CD4-positive, alpha-beta memory T cell (primary cell): ENCODE measurements at places on chromosomes 3 and 15.

DNA sequence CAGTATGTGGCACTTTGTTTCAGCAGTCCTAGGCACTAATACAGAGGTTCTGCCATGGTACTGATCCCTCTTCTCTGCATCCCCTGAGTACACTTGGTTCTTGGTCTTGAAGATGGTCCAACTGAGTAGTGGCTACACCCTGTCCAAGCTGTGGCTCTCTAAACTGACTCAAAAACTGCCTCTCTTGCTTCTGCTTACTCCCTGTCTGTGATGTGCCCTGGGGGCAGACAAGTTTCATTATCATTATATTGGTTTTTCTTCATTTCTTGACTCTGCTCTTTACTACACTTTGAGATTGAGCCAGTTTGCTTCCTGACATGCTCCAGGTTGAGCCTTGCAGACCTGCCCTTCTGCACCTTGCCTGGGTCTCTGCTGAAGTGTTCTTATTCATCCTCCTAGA, 18.9 kb upstream of the ST3GAL6 start:
- DNase-seq = no peak

DNA sequence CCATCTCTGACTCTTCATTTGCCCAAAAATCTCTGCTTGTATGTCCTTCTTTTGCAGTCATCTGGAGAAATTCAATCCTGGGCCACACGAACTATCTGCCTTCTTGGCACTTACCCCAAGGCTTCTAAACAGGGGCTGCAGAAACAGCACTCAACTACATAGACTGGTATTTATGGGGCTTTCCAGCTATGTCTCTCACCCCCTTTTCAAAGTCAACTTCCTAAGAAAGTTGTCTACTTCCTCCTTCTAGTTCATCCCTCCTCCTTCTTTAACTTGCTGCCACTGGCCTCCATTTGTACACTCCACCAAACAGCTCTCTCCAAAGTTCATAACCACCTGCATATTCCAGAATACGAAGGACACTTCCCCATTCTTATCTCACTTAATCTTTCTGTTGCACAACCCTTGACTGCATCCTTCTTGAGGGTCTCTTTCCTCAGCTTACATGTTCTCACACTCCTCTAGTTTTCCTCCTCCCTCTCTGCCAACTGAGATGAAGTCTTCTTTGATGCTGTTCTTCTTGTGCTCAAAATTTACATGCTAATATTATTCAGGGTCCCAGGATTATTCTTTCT, 55.2 kb downstream of the PLD1 start:
- DNase-seq = no peak

GRCh38 chr15:27475395-27475794, 504.4 kb downstream of the GABRG3 start:
- DNase-seq = no peak

GRCh38 chr3:139572847-139573672, 33.5 kb upstream of the RBP1 start:
- DNase-seq = no peak

GRCh38 chr3:80537680-80538079, 769.9 kb upstream of the ROBO1 start:
- no peak for DNase-seq
